Calu3 (cell line): ENCODE measurements at places on chromosomes 16 and 17.
A peak's percentile ranks its signal among the peaks of the same experiment; 100 is the strongest.

GRCh38 chr17:75260641-75261335 is 618 bp downstream of the GGA3 start:
- no peak for DNase-seq

GRCh38 chr17:76686538-76687297 is 24.0 kb downstream of the MXRA7 start:
- DNase-seq: no peak

- no peak for DNase-seq
Observed at GRCh38 chr17:31680126-31680525, 178.9 kb downstream of the COPRS start.

GRCh38 chr17:31803494-31804213 is 55.4 kb downstream of the COPRS start:
- DNase-seq: no peak

DNA sequence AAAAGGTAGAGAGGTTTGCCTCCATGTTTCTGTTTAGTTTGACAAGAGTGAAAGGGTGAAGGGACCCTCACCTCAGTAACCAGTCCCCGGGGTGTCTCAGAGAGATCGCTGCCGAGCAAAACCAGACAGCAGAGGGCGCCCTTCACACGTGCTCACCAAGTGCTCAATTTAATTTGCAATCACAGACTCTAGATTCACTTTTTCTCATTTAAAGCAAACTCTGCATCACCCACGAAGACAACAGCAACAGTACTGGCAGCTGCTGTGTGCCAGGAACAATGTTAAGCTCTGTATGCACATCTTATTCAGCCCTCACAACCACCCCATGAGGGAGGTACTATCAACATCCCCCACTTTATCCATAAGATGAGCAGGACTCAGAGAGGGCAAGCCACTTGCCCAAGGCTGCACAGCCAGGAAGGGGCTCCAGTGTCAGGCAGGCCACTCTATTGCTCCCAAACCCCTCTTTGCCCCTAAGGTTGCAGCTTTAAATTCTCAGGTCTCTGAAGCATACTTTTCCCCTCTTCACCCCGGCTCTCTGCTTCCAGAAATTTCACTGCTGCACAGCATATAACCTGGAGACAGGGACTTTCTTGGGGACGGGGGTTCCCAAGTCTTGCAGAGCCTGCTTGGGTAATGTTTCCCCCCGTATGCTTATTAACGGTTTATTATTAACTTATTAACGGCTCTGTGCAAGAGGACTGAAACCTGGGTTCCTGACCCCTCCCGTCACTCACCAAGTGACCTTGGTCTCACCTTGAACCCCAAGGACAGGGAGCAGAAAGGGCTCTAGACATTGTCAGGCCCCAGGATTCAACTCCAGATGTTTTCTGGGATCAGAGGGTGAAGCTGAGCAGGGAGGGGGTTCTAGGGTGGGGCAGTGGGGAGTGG is 70.9 kb downstream of the CNGB1 start:
- peak; percentile 86 for DNase-seq

GRCh38 chr16:71854369-71854948 is 8.7 kb downstream of the ATXN1L start:
- no peak for DNase-seq

GRCh38 chr17:74491626-74492025 is 25.2 kb downstream of the CD300A start:
- no peak for DNase-seq

DNA sequence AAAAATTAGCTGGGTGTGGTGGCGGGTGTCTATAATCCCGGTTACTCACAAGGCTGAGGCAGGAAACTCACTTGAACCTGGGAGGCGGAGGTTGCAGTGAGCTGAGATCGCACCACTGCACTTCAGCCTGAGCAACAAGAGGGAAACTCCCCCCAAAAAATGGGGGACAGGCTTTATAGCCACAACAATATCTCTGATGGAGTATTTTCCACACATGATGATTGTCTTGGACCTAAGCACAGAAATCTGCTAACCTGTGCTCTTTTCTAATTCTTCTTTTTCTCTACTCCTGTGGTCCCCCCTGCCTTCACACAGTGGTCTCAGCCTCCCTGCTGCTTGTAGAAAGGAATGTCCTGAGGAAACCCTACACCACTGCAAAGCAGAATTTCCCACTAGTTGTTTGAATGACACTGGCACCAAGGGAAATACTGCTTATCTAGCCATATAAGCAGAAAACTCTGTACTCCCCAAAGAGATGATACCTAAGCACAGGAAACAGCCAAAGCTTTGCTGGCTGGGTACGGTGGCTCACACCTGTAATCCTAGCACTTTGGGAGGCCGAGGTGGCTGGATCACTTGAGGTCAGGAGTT is 117.6 kb downstream of the USP31 start:
- DNase-seq: no peak

GRCh38 chr17:27339836-27340550 is 46.1 kb downstream of the WSB1 start:
- peak; percentile 49 for DNase-seq

- DNase-seq: peak; percentile 70
Observed at GRCh38 chr16:25051406-25052150, 36.4 kb upstream of the ARHGAP17 start.

DNA sequence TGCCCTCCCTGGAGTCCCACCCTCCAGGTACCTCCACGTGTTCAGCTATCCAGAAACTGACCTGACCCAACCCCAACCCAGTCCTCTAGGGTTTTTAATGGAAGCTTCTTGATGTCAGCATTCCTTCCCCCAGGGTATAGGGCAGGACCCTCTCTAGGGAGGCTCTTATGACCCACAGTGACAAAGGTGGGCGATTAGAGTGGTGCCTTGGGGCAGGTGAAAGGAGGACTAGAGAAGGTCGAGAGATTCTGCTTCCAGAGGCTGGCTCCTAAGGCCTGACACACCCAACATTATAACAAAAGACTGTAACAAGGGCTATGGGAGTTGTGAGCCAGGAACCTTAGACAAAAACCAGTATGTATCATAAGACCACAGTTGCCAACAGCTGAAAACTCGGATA is 17.2 kb downstream of the COX11 start:
- DNase-seq: no peak

GRCh38 chr16:53511084-53511402 is 8.0 kb upstream of the AKTIP start:
- DNase-seq: no peak

GRCh38 chr16:56513972-56514371 is 5.9 kb downstream of the BBS2 start:
- DNase-seq: peak; percentile 59

- no peak for DNase-seq
Observed at GRCh38 chr17:77790143-77790829, 168.2 kb upstream of the TNRC6C start.

DNA sequence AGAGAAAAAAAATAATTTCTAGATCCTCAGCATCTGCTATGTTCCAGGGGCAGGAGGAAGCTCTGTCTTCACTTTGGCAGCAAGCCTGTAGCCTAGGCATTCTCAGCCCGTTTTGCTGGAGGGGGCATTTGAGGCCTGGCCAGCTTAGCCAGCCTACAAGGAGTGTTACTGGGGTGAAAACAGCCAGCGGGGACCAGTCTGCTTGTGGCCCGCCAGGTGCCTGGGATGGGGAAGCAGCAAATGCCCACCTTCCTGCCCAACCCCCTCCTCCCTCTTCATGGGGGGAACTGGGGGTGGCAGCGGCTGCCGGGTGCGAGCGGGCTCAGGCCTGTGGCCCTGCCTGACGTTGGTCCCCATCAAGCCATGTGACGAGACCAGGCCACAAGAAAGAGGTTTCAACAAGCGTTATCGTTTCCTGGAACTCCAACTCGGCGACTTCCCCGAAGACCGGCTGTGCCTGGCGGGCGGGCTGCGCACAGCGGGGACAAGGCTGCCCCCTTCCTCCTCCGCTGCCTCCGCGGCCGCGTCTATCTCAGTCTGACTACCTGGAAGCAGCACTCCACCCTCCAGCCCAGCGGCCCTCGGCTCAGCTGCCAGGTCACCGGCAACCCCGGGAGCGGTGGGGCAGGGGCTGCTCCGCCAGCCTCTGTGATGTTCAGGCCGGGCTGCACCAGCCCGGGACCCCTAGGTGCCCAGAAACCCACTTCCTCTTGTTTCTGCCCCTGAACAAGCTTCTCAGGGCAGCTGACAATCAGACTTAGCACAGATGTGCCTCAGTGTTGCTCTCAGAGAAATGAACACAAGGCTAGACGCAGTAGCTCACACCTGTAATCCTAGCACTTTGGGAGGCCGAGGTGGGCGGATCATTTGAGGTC is 22.9 kb downstream of the SOCS1 start:
- DNase-seq: no peak

- peak; percentile 38 for DNase-seq
Observed at GRCh38 chr17:17146786-17147406, 59.2 kb downstream of the PLD6 start.

DNA sequence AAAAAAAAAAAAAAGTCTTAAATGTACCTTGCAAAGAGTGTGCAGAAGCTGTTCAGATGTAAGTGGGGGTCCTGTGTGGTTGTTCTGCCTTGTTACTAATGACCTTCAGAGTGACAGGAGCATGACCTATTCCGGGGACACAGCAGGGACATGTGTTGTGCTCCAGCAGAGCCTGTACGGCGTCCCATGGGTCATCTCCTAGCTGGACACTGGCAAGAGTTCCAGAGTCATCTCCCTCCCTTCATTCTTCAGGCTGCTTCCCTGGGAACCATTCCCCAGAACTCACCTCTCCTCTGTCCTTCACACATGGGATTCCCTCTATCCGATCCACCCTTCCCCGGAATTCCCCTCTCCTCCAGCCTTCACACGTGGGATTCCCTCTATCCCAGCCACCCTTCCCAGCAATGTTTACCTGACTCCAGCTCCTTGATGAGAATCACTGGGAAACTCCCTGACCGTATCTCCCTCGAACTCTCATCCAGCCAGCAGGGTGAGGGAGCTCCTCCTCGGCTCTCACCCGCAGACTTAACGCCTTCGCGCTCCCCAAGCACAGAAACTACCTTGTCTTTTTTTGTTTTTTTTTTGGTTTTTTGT is 85.8 kb downstream of the MRM3 start:
- no peak for DNase-seq

- no peak for DNase-seq
Observed at GRCh38 chr17:77253611-77254051, 112.9 kb downstream of the SEC14L1 start.

- no peak for DNase-seq
Observed at GRCh38 chr17:3502466-3502865, 26.7 kb downstream of the ASPA start.

DNA sequence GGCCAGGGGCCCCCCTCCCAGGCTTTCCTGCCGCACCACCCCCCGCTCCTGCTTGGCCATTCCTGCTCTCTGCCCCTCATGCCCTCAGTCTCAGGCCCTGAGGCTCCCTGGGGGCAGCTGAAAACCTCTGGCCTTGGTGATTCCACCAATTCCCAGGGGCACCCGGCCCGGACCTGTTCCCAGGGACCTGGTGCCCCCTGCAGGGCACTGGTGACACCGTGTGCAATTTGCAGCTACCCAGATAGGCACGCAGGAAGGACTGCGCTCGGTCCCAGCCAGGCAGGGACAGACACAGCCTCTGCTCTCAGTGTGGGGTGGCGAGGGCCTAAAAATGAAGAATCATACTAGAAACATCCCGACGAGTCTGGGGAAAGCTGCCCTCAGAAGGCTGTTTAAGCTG is 13.4 kb downstream of the WFDC1 start:
- peak; percentile 78 for DNase-seq

DNA sequence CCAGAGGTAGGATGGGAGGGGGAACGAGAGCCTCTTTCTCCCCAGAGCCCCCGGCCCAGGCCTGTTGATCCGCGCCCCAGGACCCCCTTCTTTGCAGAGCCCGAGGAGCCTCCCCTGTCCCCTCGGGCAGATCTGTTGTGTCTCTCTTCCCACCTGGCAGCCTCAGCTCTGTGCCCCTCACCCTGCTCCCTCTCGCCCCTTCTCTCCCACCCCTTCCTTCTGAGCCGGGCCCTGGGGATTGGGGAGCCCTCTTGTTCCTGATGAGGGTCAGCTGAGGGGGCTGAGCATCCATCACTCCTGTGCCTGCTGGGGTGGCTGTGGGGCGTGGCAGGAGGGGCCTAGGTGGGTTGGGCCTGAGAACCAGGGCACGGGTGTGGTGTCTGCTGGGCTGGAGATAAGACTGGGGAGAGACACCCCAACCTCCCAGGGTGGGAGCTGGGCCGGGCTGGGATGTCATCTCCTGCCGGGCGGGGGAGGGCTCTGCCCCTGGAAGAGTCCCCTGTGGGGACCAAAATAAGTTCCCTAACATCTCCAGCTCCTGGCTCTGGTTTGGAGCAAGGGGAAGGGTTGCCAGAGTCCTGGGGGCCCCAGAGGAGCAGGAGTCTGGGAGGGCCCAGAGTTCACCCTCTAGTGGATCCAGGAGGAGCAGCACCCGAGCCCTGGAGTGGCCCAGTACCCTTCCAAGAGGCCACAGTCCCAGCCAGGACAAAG is 65.4 kb downstream of the MRC2 start:
- DNase-seq: peak; percentile 26

DNA sequence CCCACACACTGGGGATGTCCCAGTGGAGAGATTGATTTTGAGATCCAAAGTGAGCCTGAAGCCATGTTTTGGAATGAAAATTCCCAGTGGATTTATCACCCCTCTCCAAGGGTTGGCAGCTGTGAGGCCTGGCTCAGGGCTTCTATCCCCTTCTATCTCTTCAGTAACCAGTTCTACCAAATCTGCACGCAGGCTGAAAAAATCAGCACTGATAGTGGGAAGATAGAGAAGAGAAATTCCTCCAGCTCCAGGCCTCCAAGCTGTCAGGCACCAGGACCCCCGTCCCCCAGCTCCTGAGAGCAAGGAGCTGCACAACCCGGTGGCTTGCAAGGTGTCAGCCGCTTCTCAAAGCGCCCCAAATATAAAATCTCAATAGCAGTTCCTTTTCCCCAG is 1.0 kb downstream of the FLOT2 start:
- no peak for DNase-seq

- DNase-seq: no peak
Observed at GRCh38 chr17:49441578-49441977, 26.9 kb upstream of the PHB1 start.

GRCh38 chr17:59617156-59617732 is 2.5 kb upstream of the CLTC start:
- DNase-seq: no peak

DNA sequence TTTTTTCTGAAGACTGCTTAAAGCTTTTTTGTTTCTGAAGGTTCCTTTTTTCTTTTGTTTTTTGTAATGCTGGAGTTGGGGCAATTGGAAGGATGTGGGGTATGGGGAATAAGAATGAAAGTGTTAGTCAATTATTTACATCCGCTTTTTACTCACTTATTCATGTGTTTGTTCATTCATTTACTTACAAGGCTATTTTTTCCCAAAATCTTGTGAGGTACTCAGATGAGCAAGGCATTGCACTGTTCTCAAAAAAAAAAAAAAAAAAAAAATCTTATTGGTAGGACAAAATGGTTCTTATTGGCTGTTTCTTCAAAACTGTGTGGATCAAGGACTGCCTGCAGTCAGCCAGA is 55.7 kb downstream of the PLD6 start:
- DNase-seq: no peak

- no peak for DNase-seq
Observed at GRCh38 chr17:65433592-65433991, 127.9 kb downstream of the AXIN2 start.

GRCh38 chr17:69677130-69677529 is 262.6 kb downstream of the MAP2K6 start:
- no peak for DNase-seq

- DNase-seq: no peak
Observed at GRCh38 chr17:61354895-61355874, 44.5 kb upstream of the TBX2 start.
